ENCODE measurements at places on chromosomes 3 and 15.

- DNase-seq: no peak
Observed at GRCh38 chr3:72437661-72438406, 410.4 kb downstream of the SHQ1 start.

DNA sequence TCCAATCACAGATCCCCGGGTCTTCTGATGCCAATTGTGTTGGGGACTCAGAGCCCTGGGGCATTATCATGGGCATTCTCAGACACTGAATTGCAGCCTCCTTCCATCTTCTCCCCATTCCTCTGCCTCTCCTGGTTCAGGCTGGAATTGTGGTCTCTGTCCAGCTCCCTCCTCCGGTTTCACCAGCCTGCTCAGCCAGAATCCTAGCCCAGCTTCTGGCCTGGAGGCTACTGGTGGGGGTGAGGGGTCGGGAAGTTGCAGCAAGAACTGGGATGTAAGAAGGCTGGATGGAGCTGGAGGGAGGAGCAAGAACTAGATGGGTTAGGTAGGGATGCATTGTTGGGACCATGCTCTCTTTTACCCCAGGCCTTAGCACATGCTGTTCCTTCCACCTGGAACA, 53.5 kb downstream of the TLE3 start:
- no peak for DNase-seq

GRCh38 chr3:125062904-125063618, 7.3 kb upstream of the HEG1 start:
- DNase-seq: no peak

DNA sequence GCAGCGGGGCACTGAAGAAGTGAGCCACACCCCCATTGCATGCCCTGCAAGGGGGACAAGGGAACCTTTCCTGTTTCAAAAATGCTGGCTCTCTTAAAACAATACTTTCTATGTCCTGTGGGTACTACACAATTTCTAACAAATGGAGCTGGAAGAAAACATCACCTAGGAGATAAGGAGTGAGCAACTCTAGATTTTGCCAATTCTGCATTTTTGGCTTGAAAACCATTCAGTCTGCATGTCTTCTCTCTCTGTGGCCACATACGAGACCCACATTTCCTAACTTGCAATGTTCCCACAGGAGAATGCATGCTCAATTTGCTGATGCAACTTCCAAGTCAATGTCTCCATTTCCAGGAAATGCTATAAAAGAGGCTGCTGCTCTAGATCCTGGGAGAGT, 662.0 kb downstream of the SQOR start:
- DNase-seq: no peak

- no peak for DNase-seq
Observed at GRCh38 chr15:68235022-68235421, 5.5 kb upstream of the CLN6 start.

DNA sequence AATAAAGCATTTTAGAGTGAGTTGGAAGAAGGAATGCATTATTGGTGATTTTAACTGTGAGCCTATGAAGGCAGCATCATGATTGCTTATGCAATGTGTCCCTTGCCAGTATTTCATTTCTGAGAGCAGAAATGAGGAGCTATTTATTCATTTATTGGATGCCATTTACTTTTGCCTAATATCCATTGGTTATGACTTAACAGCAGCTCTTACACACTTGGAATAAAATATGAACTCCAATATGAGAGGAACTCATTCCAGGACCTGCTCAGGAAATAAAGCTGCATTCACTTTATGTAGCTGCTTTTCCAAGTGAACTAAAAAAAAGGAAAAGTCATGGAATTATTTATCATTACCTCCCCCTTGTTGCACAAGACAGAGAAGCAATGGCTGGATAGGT, 280.1 kb downstream of the LRTM1 start:
- DNase-seq: no peak
